ENCODE measurements at places on chromosomes 7 and 10.

GRCh38 chr7:32241636-32242035, 171.4 kb upstream of the PDE1C start:
- DNase-seq = no peak

GRCh38 chr10:102596506-102596971, 47.7 kb upstream of the TRIM8 start:
- peak; percentile 60 for DNase-seq

GRCh38 chr7:68820321-68820720, 778.0 kb upstream of the AUTS2 start:
- DNase-seq = no peak

GRCh38 chr7:16991551-16991950, 109.8 kb upstream of the AGR3 start:
- no peak for DNase-seq

- no peak for DNase-seq
These were observed 454.6 kb upstream of the ANKRD30A start for GRCh38 chr10:36670621-36671402.

DNA sequence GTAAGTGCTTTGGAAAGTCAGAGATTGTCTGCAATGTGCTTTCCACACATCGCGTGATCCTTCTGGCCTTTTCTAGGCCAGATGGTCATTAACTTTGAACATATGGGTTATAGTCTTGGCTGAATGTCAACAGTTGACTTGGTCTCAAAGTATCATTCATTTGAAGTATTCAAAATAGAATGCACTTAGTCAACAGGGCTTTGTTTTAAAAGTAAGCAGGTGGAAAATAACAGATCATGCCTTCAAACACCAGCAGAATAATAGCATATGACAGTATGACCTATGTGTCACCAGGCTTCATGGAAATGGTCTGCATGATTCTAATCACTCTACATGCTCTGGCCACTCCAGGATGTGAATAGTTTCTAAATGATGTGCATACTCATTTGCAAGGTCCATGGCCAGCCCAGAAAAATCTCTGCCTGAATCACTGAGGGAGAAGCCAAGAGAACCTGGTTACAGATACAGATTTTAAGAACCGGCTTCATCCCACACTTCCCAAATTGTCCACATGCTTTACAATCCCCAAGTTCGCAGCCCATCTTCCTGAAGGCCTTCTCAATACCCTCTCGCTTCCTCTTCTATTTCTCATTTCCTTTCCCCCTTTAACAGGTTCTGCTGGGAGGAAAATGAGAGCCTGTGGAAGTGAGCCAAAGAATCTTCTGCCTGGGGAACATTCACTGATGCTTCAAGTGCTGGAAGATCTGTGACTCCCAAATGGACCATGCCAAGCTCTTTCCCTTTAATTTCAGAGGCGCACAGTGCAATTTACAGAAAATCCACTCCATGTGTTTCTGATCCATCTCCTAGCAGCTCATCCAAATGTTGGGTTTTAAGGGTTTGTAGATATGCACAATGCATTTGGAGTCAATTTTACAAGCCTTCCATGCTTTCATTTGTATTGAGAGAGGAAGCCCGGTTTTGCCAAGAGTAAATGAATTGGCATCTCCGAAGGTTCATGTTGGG, 122.8 kb upstream of the GDF10 start:
- DNase-seq = no peak

GRCh38 chr7:26664735-26665416, 199.5 kb downstream of the SKAP2 start:
- peak; percentile 16 for DNase-seq

GRCh38 chr7:6477318-6477660, 29.5 kb upstream of the DAGLB start:
- DNase-seq = no peak

DNA sequence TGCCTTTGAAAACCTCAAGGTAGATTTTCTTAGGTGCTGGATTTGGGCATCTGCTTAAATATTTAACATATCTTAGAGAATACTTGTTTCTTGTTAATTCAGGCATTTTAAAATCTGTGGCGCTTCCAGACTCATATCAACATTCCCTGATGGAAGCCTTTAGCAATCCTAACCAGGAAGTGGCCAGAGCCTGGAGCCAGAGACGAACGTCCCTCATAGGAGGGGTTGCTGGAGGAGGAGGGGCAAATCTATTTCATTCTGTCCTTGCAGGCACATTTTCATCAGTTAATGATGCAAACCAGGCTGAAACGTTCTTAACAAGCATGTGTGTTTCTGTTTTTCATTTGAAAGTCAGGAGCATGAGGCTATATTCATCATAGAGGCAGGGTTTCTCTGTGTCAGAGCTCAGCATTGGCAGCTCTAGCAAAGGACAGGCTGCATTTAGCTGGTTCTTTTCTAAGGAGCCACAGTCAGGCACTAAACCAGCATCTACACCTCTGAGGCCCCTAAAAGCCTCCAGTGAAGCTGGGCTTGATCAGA, 17.8 kb upstream of the IFIT2 start:
- DNase-seq = no peak

DNA sequence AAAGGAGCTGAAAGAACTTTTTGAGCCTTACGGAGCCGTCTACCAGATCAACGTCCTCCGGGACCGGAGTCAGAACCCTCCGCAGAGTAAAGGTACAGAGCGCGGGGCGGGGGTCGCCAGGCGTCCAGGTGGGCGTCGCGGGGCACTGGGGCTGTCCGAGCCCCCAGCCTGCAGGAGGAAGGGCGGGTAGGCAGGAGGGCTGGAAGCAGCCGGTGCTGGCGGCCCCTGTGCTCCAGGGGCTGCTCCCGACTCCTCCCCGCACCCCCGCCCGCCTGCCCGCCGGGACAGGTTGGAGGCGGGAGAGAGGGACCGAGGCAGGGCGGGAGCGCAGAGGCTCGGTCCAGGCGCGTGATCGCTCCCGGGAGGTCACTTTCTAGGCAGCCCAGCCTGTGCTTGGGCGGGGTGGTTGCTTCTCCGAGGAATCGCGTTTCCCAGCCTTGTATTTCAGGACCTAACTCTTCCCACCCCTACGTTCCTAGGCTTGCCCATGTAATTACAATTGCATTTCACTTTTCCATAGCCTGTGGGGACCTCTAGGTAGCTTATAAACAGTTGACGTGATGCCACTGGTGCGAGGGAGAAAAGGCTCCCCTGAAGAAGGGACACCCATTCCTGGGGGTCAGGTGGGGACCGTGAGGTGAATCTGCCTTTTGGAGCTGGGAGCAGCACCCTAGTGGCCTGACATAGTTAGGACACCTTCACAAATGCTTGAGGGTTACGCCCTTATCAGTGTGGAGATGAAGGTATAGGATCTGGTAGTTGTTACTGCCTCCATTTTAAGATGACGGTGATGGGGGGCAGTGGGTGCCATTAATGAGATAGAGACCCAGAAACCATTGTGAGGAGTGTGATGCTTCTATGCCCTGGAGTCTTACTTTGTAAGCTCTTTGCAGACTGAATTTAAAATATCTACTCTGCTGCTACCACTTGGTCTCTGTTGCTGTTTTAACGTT, 148.2 kb downstream of the CELF2 start:
- DNase-seq = peak; percentile 75

- no peak for DNase-seq
These were observed 250.7 kb downstream of the TNS3 start for GRCh38 chr7:47331179-47331565.

DNA sequence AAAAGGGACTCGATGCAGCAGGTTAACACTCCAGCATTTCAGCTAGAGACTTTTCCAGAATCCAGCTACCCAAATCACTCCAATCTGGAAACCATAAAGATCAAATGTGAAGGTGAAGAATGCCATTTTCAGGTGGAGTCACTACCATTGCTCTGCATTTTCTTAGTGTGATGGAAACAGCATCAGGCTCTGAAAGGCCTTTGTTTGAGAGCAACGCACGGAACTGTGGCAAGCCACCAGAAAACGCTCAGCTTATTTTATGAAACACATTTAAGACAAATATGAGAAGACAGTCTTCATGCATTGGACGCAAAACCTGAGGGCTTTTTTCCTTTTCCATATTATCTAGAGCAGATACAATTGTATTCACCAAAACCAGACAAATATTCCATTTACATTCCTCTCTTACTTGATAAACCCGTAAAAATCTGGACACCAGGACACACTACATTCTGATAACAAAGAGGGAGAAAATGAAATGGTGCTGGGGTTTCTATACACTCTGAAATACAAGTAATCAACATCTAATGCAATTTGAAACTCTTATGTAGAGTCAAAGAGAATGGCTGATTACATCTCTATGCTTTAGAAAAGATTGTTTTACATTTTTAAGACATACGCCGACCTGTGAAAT, 99.1 kb downstream of the NRP1 start:
- no peak for DNase-seq

- peak; percentile 8 for DNase-seq
These were observed 7.8 kb downstream of the LIPM start for GRCh38 chr10:88810196-88810961.

- no peak for DNase-seq
These were observed 185.4 kb downstream of the TPK1 start for GRCh38 chr7:144650439-144650838.

DNA sequence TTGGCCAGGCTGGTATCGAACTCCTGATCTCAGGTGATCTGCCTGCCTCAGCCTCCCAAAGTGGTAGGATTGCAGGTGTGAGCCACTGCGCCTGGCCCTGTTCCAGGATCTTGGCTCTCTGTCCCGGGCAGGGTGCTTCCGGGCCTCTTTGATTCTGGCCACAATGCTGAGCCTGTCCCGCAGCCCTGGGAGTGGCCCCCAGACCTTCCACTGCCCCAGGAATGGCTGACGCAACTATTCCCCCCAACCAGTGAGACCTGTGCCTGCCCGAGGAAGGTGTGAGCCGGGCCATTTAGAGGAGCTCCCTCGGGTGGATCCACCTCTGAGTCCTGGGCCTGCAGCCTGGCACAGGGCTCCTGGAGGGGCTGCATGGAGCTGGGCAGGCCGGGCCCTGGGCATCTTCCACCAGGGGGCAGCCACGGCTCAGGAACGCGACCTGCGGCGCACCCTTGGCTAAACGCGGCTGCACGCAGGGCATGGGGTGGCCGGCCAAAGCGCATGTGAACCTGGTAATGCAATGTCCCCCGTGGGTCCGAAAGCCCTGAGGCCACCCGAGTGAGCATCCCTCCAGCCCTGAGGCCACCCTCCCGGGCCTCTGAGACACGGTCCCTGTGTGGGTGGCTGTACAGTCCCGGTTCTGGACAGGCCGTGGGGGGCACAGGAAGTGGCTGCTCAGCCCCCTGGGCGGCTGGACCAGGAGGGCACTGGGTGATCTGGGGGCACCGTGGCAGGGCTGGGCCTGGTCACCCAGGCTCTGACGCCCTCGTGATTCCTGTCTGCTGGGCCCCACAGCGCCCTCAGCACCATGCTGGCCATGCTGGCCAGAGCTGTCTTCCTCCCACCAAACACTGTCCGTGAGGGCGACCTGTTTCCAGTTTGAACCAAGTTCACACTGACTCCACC, 24.8 kb downstream of the GRIFIN start:
- peak; percentile 54 for DNase-seq

DNA sequence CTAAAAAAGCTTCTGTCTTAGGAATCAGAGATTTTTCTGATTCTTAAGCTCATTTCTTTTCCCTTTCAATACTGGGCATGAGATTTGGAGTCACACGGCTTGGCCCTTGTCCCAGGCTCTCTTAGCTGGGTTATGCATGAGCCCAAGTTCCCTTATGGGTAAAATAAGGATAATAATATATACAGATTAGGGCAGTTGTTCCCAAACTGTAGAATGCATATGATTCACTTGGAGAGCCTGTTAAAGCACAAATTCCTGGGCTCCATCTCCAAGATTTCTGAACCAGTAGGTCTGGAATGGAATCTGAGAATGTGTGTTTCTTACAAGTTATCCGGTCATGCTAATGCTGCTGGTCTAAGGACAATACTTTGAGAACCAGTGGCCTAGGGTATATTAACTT, 154.0 kb downstream of the REEP3 start:
- DNase-seq = no peak

DNA sequence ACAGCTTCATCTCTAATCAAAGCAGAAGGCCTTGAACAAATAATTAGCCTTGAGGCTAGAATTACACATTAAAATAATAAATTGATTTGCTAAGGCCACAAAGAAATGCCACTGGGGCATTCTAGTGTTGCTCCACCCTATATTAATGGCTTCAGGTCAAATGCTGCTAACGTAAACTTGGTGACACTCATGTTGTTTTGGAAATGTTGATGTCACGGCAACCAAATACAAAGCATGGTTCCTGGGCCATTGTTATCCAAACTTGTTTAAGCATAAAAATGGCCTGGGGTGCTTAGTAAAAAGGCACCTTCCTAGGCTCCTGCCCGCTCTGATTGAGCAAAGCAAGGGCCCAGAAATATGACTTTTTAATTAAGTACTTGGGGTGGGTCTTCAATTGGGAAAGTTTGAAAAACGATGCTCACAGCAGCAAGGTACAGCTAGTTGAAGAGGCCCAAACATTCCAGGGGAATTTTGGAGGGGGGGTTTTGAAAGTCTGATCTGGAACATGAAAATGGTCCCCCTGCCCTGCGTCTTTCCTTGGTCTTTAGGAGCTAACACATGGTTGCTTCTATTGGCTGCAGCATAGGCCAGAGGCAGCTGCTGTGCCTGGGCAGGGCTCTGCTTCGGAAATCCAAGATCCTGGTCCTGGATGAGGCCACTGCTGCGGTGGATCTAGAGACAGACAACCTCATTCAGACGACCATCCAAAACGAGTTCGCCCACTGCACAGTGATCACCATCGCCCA, 67.8 kb downstream of the ABCC2 start:
- DNase-seq = no peak

DNA sequence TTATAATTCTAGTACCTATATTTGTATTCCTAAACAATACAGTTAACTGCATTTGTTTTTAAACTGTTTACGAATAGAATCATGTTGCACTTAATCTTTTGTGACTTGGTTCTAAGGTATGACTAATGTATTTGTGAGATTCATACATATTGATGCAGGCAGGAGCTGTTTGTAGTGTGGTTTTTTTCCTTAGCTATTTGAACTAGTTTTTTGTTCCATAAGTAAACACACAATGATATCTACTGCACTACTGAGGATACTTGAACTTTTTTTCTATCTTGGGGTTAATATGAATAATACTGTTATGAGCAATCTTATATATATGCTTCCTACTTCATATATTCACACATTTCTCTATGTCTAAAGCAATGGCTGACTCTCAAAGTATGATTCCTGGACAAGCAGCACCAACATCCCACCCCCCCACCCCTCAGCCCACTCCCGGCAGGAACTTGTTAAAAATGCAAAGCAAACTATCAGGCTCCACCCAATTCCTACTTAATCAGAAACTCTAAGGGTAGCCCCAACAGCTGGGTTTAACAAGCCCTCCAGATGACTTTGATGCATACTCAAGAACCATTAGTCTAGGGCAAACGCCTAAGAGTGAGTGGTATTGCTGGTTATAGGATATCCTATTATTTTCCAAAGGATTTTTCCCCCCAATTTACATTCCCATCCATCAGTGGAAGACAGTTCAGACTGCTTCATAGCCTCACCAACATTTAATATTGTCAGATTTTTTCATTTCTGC, 25.8 kb downstream of the BRAF start:
- no peak for DNase-seq

GRCh38 chr10:68315582-68315981, 16.3 kb upstream of the HNRNPH3 start:
- no peak for DNase-seq

- DNase-seq = no peak
These were observed 533.1 kb downstream of the KCNMA1 start for GRCh38 chr10:77104459-77104980.

Data from MV-4-11 (cell line).